EH (cell line): ENCODE measurements at places on chromosomes 5 and 9.
A peak's percentile ranks its signal among the peaks of the same experiment; 100 is the strongest.

DNA sequence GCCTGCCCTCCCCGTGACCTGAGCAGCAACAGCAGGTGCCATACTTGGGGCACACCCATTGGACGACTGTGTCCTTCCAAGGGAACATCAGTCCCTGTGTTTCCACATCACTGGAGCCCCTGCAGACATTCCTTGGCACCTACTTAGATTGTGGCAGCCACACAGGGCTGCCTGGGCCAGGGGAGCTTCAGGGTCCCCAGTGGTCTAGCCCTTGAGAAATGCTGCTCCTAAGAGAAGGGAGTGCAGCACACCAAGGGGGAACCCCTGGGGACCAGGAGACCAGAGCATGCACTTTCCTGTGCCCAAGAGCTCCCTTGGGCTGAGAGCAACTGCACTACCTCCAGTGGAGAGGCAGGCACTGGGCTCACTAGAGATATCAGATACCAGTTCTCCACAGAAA lies 20.1 kb upstream of the ABLIM3 start:
- no peak for DNase-seq

DNA sequence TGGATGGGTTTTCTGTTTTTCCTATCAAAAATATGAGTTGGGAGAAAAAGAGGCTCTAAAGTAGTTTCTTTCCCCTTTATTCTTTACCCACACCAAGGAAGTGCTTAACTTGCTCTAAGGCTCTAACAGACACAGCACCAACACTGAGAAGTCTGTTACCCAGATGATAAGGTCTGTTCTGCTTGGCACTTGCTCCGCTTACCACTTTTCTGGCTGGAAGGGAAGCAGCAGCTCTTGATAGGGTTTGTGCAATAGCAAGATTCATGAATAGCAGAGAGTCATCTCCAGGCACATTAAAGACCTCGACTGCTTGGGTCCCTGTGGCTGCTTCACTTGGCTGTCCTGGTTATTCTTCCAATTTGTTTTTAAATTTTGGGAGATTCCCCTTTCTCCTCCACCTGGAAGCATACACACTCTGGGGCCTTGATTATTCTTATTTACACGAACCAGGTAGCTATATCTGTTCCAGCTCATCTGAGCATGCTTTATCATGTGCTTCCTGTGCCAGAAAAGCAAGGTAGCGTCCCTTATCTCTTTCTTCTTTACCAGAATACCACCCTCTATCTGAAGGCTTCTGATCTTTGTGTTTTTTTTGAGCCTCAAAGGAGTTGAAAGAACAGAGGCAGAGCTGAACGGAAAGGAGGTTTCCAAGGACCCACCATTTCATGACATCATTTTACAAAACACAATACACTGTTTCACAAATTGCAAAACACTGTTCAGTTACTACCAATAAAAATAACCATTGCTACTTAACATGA lies 24.8 kb downstream of the PPP3R2 start:
- DNase-seq: no peak

DNA sequence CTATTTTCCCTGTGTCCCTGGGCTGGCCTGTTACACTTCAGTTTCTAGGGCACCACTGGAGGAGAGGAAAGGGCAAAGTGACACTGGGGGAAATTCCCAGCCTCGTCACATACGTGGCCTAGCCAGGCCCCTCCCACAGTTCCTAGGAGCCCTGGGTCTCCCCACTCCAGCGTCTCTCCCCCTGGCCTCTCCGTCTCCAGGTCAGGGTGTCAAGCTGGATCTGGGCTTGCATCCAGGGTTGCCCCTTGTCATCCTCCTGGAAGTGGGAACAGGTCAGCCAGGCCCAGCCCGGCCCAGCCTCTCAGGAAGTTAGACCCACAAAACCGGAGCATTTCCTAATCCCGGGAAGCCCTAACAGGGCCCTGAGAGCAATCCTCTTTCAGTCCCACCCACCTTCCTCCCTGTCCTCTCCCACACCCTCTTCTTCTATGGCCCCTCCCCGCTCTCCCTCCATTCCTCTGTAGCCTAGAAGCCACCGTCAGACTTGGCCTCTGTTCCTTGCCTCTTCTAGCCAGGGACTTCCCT lies 4.7 kb upstream of the TNIP1 start:
- no peak for DNase-seq

DNA sequence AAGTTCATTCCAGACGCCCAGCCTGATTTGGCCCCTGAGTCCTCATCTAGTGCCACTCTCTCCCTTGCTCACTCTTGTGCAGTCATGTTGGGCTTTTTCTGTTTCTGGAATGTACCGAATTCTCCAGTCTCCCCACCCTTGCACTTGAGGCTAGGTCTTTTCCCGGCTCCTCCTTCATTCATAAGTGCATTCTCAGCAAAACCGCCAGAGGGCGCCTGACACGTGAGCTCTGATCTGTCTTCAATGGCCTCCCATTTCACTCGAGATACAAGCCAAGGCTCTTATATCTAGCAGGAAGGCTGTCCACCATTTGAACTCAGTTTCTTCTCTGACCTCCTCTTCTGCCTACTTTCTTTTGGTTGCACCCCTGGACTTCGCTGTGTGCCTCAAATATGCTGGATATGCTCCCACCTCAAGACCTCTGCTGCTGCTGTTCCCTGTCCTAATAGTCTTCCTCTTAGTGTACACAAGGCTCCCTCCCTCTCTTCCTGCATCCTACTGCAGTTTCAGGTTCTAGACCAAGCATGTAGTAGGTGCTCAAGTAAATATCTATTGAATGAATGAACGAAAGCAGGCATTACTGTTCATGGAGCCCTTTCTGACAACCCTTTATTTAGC lies 568.1 kb upstream of the WWC1 start:
- peak; percentile 83 for DNase-seq

DNA sequence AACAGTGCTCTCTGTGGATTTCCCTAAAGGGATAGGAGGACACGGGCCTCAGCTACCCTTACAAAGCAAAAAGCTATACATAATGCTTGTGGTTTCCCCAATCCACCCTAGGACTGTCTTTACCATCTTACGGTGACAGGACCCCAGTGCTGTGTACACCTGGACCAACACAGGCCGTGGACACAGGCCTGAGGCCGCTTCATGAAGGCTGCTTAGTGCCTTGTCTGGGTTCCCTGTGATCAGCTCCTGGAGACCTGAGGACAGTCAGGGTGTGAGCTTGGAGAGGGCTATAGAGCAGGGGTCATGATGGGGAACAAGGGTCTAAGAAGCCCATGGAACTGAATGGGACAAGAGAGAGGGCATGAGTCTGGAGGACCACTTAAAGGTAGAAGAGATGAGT lies 2.9 kb downstream of the FANCG start:
- DNase-seq: no peak

DNA sequence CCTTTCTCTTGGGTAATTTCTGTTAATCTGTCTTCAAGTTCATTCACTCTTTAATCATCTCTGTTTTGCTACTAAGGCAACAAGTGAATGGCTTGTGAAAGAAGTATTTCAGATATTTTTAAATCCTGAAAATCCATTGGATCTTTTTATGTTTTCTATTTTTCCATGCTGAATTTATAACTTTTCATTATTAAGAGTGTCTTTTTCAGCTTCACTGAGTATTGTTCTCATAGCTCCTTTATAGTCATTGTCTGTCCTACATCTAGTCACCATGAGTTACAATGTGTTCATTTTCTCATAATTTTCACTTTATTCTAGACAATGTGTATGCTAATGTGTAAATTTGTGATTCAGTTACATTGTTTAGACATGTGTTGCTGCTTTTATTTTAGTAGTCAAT lies 556.4 kb downstream of the TUSC1 start:
- DNase-seq: no peak

GRCh38 chr9:18717759-18718158 lies 243.8 kb downstream of the ADAMTSL1 start:
- peak; percentile 68 for DNase-seq

DNA sequence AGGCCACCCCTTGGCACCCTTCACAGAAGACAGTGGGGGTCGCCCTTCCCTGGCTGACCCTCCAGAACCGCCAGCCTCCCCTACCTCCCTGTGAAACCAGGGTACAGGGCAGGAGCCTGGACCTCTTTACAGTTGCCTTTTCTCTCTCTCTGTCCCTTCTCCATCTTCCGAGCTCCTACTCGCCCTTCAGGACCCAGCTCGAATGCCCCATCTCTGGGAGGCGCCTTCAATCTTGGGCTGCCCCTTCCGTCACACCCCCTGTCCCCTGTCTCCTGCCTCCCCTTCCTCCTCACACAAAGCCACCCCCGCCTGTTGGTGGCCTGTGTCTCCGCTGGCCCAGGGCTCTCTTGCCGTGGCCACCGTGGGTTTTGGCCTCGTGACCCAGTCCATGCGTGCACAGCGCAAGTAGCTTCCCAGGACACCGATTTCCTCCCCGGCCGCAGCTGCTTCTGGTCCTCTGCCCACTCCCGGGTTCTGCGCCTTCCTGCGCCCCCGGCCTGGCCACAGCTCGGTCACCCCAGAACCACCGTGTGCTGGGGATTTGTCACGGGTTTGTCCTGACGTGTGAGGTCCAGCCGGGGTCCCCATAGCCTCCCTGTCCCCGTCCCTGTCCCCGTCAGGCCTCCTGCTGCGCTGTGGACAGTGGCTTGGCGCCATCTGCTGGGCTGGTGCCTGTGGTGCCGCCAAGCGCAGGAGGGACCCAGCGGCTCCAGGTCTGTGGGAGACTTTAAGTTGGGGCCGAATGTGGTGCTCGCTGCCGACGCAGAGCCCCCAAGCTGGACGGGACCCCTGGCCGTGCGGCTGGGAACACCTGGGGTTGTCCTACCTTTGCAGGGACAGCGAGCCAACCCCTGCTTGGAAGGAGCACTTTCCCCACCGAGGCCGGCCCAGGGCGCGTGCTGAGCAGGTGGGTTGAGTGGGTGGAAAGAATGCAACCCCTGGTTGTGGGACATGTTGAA lies 4.0 kb upstream of the TMEM250 start:
- DNase-seq: peak; percentile 59

- DNase-seq: no peak
Measured at GRCh38 chr5:2258861-2259260, 376.1 kb upstream of the IRX4 start.

DNA sequence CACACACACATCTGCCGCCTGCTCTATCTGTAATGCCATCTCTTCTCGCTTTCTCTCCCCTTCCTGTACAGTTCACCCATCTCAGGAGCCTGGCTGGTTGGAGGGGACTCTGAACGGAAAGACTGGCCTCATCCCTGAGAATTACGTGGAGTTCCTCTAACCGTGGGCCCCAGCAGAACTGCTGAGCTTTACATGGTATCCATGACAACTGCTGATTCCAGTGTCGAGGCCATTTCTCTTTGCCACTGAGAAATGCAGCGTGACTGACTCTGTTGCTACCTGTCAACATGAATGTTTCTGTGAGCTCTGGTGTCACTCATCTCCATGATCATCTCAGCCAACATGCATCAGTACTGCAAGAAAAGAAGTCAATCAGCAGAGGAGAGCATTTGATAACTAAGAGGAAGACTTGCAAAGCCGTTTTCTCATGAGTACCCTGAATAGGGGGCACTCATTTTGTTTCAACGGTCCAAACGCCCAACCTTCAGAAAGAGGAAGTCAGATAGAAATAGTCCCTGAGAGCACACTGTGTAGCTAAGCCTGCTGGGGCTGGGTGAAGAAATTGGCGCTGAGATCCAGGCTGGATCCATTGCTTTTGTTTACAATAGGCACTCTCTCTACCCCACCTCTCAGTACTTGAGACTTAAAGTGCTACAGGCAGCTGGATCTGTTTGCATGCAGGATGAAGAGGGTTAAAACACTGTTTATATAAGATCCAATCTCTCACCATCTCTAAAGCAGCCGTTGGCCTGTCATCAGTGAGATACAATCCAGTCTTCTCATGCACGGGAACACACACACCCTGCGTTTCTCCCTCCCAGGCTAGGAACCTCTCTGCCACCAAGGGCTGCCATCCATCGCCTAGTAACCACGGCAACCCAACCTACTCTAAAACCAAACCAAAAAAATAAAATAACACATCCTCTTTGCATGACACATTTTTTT lies 180.9 kb downstream of the NR3C1 start:
- DNase-seq: peak; percentile 80

DNA sequence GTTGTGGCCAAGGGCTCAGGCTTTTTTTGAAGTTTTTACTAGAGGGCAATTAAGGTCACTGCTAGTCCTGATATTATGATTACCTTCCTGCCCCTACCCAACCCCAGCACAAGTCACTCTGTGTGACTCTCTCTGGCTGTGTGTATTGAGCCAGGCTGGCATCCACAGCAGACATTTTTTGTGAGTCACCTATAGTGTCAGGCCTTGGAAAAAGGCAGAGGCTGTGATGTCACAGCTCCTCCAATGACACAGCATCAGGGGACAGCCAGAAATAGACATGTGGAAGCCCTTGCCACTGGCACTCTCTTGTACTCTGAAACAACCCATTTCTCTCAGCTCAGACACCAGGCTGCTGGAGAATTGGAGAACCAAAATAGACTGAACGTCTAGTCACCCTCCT lies 145.4 kb downstream of the NMUR2 start:
- no peak for DNase-seq

DNA sequence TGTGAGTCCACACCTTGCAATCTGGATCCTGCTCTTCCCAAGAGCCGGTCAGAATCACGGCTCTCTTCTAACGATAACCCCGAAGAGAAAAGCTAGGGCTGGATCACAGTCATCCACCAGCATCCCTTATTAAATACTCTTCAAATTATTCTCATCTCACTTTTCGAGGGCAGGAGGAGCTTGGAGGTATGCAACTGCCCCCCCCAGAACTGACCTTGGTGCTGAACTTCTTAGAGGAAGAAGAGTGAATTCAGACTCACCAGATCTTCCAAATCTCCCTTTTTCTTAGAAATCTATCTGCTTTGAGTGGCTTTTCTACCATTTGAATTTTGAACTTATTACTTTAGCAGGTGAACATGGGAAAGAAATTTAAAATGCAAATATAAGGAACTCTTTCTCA lies 75.7 kb downstream of the MED10 start:
- no peak for DNase-seq
